T-helper 2 cell treated with Interferon-gamma antibody and Interleukin-4, amounts not matched to agents 5 μg/mL and 100 μg/mL, for 36 hours (primary cell): ENCODE measurements at places on chromosomes 1 and 21.

GRCh38 chr1:59071876-59072582 lies 224.9 kb upstream of the FGGY start:
- no peak for DNase-seq

- DNase-seq, result no peak
Measured at GRCh38 chr1:201859424-201859823, 29.3 kb upstream of the SHISA4 start.

DNA sequence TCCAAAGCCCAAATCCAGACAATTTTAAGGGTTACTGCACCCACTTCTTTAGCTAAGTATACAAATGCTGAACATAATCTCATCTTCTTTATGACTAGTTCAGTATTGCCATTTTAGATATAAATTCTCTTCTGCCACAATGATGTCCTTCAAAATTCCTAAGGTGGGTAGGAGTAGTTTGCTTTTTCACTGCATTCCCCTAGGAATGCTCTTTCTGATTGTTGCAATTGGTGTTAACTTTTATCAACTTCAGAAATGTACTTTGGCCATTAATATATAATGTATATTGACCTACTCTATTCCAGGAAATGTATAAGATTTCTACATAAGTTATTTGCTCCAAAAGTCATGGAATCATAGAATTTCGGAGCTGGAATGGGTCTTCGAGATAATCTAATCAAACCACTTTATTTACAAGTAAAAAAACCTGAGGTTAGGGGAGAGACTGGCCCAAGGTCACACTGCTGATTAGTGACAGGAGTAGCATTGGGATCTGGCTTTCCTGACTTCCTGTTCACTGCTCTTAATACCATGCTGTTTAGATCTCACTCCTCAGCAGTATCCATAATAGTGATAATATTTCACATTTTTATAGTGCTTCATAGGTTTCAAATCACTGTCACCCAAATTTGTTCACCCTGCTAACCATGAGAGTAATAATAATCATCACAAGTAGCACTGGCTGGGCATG lies 46.4 kb upstream of the RASAL2 start:
- DNase-seq, result no peak

GRCh38 chr1:19336543-19336942 lies 24.4 kb downstream of the SLC66A1 start:
- DNase-seq, result peak; percentile 60

GRCh38 chr1:19353596-19353995 lies 41.5 kb downstream of the SLC66A1 start:
- DNase-seq, result no peak

DNA sequence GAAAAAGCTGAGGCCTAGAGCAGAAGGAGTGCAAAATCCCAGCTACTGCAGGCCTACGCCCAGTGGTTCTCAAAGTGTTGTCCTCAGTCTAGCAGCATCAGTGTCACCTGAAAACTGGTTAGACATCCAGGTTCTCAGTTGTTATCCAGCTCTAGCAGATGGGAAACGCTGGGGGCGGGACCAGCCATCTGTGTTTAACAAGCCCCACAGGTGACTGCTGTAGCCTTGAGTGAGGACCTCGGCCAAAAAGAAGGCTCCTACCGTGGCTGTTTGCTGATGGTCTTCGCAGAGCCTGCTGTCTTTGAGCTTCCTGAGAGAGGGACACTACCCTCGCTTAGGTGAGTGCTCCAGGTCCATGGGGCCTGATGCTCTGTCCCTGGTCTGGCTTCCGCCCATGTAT lies 69.7 kb downstream of the LRRN2 start:
- DNase-seq, result no peak

DNA sequence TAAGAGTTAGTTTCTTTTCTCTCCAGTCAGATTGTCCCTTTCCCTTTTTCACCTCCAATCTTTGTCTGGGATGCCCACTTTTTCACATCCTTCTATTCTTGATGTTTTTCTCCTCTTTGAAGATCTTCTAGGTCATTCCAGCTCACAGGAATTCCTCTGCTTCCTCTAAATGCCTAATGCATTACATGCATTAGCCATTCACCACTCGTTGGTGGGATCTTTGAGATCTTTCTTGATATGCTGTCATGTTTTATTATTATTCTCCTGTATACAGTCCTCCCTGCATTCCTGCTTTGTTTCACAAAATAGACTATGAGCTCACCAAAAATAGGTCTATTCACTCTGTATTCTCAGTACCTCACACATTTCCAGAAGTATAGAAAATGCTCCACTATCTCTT lies 129.0 kb downstream of the LYPLAL1 start:
- no peak for DNase-seq

DNA sequence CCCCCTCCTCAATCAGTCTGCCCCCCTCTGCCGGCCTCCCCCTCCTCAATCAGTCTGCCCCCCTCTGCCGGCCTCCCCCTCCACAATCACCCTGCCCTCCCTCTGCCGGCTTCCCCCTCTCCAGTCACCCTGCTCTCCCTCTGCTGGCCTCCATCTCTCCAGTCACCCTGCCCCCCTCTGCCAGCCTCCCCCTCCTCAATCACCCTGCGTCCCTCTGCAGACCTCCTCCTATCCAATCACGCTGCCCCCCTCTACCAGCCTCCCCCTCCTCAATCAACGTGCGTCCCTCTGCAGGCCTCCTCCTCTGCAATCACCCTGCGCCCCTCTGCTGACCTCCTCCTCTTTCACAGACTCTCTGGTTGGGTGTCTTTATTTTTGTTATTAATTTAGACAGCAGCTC lies 11.5 kb upstream of the C1orf198 start:
- DNase-seq, result no peak

- no peak for DNase-seq
Measured at GRCh38 chr21:42725416-42725930, 72.1 kb downstream of the PDE9A start.

DNA sequence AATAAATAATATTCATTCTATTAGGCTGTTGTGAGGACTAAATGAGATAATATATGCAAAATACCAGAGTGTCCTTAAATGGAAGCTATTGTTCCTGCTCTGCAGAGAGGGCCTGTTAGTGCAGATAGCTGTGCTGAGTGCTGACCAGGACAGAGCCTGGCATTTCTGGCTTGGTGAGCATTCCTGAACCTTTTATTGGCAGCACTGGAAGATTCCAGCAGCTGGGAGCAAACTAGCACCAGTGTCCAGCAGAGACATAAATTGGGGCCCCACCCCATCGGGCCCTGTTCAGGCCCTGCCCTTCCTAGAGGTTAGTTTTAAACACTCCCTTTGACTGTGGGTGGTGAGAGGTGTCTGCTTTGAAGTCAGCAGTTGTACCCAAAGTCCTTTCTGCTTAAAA lies 85.9 kb upstream of the GADD45A start:
- DNase-seq, result no peak

DNA sequence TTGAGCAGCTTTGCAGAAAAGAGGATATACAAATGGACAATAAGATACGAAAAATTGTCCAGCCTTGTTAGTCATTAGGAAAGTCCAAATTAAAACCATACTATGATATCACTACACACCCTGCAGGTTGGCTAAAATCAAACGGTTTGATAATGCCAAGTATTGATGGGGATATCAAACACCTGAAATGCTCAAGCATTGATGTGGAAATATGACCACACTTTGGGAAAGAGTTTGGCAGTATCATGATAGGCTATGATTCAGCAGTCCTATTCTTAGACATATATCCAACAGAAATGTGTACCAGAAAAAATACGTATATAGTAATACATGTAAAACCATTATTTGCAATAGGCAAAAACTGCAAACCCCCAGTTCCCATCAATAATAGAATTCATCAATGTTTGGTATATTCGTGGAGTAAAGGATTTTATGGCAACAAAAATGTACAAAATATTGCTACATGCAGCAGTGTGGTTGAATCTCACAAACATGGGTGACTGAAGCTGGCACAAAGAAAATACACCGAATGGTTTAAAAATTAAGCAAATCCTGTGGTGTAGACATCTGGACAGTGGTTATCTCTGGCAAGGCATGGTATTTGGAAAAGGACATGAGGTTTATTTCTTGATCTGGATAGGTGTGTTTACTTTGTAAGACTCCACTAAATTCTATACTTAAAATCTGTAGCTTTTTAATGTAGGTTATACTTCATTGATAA lies 243.2 kb downstream of the FGGY start:
- DNase-seq, result no peak

DNA sequence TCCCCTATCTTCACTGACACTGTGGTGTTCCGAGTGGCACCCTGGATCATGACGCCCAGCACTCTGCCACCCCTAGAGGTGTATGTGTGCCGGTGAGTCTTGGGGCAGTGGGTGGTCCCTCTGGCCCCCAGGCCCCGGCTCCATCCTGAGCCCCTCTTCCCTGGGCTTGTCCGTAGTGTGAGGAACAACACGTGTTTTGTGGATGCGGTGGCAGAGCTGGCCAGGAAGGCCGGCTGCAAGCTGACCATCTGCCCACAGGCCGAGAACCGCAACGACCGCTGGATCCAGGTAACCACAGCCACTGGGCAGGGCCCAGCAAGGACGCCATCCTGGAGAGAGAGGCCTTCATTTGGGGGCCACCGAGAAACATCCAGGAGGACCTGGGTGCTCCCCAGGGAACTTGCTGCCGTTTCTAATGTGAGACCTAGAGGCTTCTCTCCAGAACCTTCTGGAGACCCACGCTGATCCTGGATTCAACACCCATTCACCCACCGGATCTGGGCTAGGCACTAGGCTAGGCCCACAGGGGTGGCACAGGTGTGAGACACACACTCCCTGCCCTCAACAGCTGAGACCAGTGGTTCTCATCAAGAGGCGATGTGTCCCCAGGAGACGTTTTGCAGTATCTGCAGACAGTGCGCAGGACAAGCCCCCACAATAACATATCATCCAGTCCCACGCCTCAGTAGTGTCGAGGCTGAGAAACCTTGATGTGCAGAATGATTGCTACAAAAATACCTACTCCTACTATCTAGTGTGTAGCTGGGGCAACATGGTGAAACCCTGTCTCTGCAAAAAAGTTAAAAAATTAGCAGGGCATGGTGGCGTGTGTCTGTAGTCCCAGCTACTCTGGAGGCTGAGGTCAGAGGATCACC lies 22.2 kb downstream of the PADI3 start:
- DNase-seq, result no peak

GRCh38 chr1:165857046-165857801 lies 29.8 kb downstream of the UCK2 start:
- no peak for DNase-seq

DNA sequence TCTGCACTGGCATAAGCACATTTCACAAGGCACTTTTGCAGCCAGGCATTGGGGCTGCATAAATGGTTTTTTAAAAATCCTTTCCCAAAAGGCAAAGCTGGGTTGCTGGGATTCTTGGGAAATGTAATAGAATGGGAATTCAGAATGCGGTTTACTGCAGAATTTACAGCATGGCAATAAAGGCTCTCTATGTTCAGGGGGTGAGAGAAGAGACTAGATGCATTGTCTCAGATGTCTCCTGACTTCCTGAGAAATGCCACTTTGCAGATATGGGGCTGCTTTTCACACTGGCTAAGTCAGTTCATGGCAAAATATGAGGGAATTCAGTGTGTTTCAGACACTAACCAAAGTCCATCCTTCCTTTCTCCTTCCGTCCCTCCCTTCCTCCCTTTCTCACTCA lies 13.5 kb downstream of the FCGR2B start:
- no peak for DNase-seq

- DNase-seq, result no peak
Measured at GRCh38 chr21:21481239-21481638, 483.0 kb downstream of the NCAM2 start.

- no peak for DNase-seq
Measured at GRCh38 chr1:150528196-150528595, 12.6 kb downstream of the FALEC start.

DNA sequence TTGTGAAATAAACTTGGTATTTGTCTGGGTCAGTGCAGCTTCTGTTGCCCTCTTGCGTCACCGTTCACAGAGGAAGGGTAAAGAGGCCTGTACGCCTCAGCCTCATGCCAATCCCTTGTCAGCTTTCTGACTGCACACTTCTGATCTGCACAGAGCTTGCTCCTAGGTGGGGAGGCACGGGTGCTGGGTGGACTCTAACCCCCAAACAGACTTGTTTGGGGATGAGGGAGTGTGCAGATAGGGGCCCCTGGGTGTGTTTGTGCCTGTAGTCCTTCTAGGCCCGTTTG lies 803 bp upstream of the B4GALT2 start:
- DNase-seq, result no peak

DNA sequence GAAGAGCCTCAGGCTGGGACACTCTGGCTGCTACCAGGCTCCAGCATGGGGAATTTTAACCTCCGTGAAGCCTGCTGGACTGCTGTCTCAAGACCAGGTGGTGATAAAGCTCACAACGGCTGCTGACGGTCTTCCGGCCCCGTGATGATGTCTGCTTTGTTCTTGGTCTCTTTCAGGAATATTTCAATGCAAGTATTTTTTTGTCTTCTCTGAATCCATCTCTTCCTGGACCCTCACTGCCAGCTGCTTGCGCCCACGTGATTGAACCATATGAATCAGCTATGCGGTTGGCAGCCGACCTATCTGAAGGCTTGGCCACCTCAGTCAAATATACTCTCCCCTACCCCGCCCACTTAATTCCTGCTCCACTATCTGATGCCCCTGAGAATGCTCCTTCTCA lies 14.6 kb upstream of the SLC6A17 start:
- no peak for DNase-seq

DNA sequence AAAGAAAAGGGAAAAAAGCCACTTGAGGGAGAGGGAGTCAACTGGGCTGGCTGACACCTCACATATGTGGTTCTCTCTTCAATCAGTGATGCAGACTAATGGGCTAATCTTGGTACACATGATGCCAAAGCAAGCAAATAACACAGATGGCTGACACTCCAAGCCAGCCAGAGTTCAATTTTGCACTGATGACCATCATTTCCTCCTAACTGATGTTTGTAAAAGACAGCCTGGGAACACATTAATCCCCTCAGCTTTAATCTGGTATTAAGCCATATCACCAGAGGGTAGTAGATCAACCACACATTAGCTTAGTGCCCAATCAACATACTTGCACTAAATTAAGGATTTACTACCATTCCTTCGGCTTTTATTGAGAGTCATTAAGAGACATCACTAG lies 2.8 kb downstream of the VPS72 start:
- DNase-seq, result no peak

DNA sequence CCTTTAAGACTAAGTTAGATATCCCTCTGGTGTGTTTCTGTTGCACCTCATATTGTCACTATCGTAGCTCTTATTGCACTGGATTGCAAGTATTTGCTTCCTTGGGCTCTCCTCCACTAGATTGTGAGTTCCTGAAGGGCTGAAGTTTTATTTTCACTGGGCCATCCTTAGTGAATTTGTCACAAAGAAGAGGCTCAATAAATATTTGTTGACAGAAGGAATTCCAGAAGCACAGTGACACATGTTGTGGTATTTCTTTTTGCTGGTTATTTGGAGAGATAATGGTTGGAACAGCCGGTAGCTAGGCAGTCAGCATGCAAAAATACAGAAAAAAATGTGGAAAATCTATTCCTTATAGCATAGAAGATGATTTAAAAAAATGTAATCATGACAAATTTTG lies 129.9 kb upstream of the ZRANB2 start:
- DNase-seq, result no peak

GRCh38 chr1:109396513-109396839 lies 1.2 kb downstream of the SORT1 start:
- no peak for DNase-seq

DNA sequence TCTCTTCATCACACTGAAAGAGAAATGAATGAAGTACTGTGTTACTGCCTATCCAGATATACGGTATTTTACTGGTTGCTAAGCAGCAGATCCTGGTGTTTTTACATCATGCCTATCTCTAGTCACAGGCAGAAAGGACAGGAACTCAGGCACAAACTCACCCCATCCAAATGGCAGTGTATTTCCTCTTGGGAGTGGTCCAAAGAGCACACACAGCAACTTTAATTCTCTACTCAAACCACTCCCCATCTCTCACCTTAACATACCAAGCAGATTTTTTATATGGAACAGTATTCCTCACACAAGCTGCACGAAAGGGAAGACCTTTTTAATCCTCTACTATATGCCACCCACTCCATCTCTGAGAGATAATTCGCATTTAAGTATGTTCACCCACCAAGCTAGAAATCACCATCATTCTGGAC lies 27.3 kb downstream of the EIF4G3 start:
- DNase-seq, result no peak
